ENCODE measurements at places on chromosomes 3 and 15. TPM values are rescaled to one million over a fixed set of nuclear protein-coding genes. Genes with fewer than 3 reads are reported as not detected.
A peak's percentile ranks its signal among the peaks of the same experiment; 100 is the strongest.

The OR5K2 gene
- not detected for polyA plus RNA-seq

The PXYLP1 gene
- polyA plus RNA-seq = 1.1 TPM

The CPLX3 gene
- not detected for polyA plus RNA-seq

The PROS1 gene
- 162 TPM for polyA plus RNA-seq

The CCDC13 gene
- polyA plus RNA-seq = 1.4 TPM

The ACKR4 gene
- 0.71 TPM for polyA plus RNA-seq

The SEMA3G gene
- polyA plus RNA-seq = 1.0 TPM

DNA sequence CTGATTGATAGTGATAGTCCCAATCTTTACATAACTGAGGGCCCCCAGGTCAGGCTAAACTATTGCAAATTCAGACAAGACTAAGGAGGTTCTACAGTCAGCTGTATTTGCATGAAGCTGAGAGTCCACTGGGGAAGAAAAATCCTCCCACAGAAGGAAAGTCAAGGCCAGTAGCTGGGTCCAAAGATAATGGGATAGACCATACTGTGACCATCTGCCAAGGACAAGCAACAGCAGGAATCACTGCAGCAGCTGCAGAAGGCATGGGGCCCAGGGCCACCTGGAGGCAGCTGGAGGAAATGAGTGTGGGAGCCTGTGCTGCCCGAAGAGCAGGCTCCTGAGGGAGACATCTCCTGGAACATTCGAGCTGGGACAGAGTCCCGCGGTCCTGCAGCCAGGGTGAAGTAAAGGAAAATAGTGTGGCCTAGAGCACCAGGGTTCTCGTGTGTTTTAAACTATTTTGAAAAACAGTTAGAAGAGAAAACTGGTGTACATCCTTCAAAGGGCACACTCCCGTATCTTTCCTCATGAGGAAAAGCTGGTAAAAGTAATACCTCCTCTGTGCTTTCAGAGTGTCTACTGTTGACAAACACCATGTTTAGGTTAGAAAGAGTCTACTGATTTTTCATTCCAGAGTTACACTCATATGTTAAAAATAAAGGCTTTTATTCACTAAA lies 13.2 kb upstream of the TMEM212 start:
- no peaks in the 10 kb centered on the region for H3K36me3 ChIP-seq
- H3K27me3 ChIP-seq = no peaks in the 10 kb centered on the region
- H3K4me3 ChIP-seq = no peak overlapping the region
- H3K4me1 ChIP-seq = peaks cover 21% of the 10 kb centered on the region
- no peak for DNase-seq

DNA sequence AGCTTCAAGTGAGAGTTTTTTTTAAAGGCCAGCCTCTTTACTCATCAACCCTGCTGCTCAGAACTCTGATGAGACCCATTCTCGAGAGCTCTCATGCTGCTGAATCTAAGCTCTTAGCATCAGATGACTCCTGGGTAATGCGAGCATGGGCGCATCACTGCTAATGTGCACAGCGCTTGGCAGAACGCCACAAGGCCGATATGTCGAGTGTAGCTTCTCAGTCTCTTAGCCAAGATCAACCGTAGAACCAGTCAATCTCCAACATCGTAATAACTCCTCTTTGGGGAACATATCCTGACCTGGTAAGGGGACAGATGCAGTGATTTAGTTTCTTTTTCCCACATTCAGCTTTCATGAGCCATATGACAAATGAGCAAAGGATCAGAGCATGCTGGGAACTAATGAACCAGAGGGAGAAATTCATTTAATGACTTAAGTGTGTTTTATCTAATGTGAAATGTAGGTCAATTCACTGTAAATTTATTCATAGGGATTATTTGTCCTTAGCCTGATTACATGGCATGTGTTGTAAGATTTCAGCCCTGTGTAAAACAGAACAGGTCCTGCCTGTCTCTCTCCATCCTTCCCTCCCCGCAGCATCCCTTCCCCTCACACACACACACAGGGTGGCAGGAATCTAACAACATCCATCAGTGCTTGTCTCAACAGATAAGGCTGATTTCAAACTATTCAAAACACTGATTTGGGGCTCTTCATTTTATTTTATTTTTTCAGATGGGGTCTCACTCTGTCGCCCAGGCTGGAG lies 195.4 kb upstream of the C2CD4B start:
- no peaks in the 10 kb centered on the region for H3K36me3 ChIP-seq
- no peak overlapping the region for H3K4me3 ChIP-seq
- no peak overlapping the region for H3K27ac ChIP-seq
- H3K27me3 ChIP-seq = no peaks in the 10 kb centered on the region
- H3K4me1 ChIP-seq = no peaks in the 10 kb centered on the region

DNA sequence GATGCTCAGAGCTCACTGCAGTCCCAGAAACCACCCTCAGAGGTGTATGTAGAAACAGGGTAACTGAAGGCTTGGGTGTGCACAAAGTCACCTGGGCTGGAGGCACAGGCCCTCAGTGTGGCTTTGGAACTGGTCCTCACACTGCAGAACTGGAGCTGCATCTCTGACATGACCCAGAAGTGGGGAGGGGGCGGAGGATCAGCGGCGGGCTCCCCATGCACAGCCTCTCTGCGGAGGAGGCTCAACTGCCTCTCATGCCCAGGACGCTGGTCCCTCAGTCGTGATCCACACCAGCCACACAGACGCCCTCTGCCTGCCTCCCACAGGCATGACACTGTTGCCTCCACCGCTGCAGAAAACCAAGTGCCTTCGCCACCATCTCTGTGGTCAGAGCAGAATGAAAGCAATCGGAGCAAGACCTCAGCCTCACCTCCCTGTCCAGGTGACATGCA lies 73.7 kb downstream of the TM2D3 start:
- H3K4me1 ChIP-seq = no peaks in the 10 kb centered on the region
- no peak overlapping the region for H3K27ac ChIP-seq
- DNase-seq = peak; percentile 41

DNA sequence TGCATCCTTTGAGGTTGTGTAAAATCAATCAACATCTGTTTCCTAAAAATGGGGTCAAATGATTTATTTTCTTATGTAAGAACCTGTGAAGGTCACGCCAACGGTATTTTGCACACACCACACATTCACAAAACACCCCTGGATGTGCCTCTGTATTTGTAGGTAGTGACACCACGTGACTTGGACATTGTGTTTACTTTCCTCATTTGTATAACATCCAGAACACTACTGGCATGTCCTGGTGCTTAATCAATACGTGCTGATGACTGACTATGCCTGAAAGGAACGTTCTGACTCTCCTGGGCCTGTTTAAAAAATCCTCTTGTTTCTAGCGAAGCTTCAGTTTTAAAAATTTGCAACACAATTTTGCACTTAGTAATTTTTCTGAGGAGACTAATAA lies 3.4 kb upstream of the TAFA4 start:
- no peak overlapping the region for H3K27ac ChIP-seq
- peaks cover 7% of the 10 kb centered on the region for H3K27me3 ChIP-seq
- H3K36me3 ChIP-seq = no peaks in the 10 kb centered on the region
- no peak overlapping the region for H3K4me3 ChIP-seq
- DNase-seq = no peak

DNA sequence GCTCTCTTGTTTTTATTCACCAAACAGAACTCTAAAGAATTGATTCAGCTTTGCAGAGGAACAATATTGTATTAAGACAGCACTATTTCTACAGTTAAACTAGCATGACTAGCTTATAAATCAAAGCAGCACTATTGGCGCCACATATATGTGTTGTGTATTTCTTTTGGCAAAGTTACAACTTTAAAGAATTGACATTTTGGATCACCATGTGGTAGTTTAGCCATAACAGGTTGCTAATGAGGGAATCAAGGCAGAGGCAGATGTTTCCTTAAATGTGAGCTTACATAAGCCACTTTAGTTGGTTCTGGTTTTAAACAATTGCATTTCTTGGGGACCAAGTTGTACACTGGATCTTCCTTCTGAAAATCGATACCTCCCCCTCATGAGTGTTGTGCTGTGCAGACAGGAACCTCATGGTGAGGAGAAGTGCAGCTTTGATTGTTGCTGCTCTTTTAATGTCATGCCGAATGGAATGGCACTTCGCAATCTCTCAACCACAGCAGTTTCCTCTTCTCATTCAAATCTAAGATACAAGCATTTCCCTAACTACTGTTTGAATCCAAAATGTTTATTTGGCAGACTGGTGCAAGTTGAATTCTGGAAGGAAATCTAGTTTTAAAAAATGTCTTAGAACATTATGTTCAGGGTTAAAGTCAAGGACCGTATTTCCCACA lies 151.2 kb downstream of the MYRIP start:
- DNase-seq = no peak
- H3K4me1 ChIP-seq = no peaks in the 10 kb centered on the region
- H3K27me3 ChIP-seq = no peaks in the 10 kb centered on the region
- no peaks in the 10 kb centered on the region for H3K36me3 ChIP-seq
- no peak overlapping the region for H3K27ac ChIP-seq

DNA sequence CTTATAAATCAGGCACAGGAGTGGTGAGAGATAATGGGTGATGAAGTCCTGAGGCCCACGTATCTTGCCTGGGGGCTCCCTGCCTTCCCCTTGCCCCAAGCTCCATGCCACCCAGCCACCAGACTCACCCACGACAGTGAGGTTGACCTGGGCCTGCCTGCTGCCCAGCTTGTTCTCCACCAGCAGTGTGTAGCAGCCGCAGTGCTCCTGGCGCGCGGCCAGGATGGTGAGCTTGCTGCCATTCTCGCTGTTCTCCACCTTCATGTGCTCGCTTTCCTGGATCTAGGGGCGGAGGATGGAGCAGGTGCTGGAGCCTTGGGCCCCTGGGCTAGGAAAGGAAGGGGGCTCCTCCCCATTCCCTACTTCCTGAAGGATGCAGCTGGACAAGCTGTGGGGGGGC lies 79.1 kb upstream of the HACD2 start:
- no peak overlapping the region for H3K27ac ChIP-seq
- DNase-seq = no peak
- H3K27me3 ChIP-seq = no peaks in the 10 kb centered on the region
- H3K4me3 ChIP-seq = no peak overlapping the region
- H3K4me1 ChIP-seq = no peaks in the 10 kb centered on the region

GRCh38 chr3:161641287-161641686 lies 144.7 kb downstream of the OTOL1 start:
- no peak for DNase-seq
- H3K4me1 ChIP-seq = no peaks in the 10 kb centered on the region
- no peak overlapping the region for H3K4me3 ChIP-seq
- no peaks in the 10 kb centered on the region for H3K36me3 ChIP-seq

DNA sequence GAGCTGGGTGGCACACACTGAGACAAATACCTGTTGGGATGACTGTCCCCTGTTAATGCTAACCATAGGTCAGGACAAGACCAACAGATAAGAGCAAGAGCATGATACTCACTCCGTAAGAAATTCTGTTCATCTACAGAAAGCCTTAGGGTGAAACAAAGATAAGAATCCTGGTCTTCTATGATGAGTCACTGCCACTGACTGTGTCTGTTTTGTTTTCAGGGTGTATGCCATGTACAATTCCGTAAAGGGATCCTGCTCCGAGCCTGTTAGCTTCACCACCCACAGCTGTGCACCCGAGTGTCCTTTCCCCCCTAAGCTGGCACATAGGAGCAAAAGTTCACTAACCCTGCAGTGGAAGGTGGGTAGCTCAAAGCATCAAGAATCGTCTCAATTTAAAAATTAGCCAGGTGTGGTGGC lies 141.1 kb downstream of the GHSR start:
- no peak for DNase-seq
- H3K27me3 ChIP-seq = no peaks in the 10 kb centered on the region
- no peak overlapping the region for H3K4me3 ChIP-seq
- H3K4me1 ChIP-seq = no peaks in the 10 kb centered on the region

DNA sequence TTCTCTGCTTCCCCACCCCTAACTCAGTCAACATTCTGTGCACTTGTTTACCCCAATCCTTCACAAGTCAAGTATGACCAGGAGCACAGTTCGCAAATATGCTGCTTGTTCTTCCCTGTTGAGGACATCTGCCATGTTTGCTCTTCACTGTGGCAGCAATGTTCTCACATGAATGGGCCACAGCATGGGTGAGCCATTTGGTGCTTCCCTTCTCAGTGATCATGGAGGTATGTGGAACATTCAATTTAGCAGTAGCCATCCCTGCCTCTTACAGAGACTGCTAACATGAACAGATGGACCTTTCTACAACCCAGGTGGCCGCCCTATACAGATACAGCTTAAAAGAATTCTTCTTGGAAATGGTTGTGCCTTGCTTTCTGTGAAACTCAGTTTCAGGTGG lies 660.1 kb upstream of the SGO1 start:
- H3K36me3 ChIP-seq = no peaks in the 10 kb centered on the region
- no peaks in the 10 kb centered on the region for H3K27me3 ChIP-seq
- DNase-seq = no peak
- no peaks in the 10 kb centered on the region for H3K4me1 ChIP-seq
- no peak overlapping the region for H3K27ac ChIP-seq

GRCh38 chr3:181710345-181711291 lies 1.1 kb upstream of the SOX2 start:
- peaks cover 17% of the 10 kb centered on the region for H3K4me1 ChIP-seq
- H3K4me3 ChIP-seq = no peak overlapping the region
- no peak overlapping the region for H3K27ac ChIP-seq
- no peaks in the 10 kb centered on the region for H3K36me3 ChIP-seq
- peaks cover 31% of the 10 kb centered on the region for H3K27me3 ChIP-seq

DNA sequence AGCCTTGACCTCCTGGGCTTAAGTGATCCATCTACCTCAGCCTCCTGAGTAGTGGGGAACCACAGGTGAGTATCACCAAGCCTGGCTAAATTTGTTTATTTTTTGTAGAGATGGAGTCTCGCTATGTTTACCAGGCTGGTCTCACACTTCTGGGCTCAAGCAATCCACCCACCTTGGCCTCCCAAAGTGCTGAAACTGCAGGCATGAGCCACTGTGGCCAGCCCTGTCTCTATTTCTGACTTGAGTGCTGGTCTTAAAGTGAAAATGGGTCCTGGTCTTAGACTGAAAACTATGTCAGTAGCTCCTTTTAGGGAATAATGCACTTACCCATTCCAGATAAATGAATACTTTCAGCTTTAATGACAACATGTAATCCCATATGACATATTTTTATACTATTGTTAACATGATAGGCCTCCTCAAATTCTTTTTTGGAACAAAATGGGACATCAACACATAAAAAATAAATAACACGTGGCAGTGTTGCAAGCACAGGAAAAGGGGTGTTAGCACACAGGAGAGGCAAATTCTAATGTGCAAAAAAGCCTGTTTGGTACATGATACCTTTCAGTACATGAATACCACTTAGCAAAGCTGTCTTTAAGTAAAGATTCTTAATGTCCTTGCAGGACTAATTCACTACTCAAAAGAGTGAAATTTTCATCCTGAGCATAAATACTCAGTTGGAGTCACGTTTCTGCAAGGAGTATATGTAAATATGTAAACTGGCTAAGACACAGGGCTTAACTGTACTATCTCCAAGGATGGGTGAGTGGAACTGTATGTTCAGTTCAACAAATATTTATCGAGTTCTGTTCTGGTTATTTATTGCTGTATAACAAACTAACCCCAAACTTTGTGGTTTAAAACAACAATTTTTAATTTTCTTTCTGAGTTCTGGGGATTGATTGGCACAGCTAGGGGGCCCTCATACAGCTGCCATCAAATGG lies 194.7 kb downstream of the NR1D2 start:
- DNase-seq = no peak
- H3K36me3 ChIP-seq = peaks cover 18% of the 10 kb centered on the region
- H3K4me3 ChIP-seq = no peak overlapping the region
- H3K27ac ChIP-seq = no peak overlapping the region
- H3K27me3 ChIP-seq = no peaks in the 10 kb centered on the region
